ACHN (cell line): ENCODE measurements at places on chromosomes 16 and 17.

GRCh38 chr17:33924104-33924503, 331.0 kb upstream of the CCL2 start:
- no peak for DNase-seq

- DNase-seq, result peak; percentile 95
Observed at GRCh38 chr17:15954222-15954621, 9.3 kb downstream of the ADORA2B start.

GRCh38 chr16:47395733-47396498, 64.9 kb downstream of the ITFG1 start:
- DNase-seq, result no peak

DNA sequence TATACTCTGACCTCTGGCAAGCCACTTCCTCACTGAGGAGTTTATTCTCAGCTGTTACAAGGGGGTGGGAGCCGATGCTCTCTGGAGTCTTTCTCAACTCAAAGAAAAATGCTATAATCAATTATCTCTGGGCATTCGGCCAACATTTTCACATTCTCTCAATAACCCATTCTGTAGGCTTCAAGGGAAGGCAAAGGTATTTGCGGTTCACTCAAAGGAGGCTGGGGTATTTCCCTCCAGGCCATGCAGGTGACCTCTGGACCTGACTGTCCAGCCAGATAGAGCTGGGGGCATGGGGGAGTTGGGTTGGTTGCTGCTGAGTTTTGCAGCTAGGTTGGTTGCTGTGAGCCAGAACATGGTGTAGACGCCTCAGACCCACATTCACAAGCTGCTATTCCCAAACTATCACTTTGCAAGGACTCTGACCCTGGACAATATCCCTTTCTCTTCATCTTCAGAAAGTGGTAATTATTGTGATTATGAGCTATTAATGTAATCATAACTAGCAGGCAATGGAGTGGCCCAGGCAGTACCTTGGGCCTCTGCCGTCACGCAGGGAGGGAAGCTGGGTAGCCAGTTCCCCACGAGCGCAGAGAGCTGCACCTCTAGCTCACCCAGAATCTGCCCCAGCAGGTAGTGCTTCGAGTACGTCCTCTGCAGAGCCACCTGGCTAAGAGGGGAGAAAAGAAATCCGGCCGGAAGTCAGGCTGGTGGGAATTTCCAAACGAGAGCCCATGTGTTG, 42.1 kb downstream of the AIPL1 start:
- DNase-seq, result no peak

- no peak for DNase-seq
Observed at GRCh38 chr16:75794426-75794825, 68.1 kb upstream of the CPHXL start.

DNA sequence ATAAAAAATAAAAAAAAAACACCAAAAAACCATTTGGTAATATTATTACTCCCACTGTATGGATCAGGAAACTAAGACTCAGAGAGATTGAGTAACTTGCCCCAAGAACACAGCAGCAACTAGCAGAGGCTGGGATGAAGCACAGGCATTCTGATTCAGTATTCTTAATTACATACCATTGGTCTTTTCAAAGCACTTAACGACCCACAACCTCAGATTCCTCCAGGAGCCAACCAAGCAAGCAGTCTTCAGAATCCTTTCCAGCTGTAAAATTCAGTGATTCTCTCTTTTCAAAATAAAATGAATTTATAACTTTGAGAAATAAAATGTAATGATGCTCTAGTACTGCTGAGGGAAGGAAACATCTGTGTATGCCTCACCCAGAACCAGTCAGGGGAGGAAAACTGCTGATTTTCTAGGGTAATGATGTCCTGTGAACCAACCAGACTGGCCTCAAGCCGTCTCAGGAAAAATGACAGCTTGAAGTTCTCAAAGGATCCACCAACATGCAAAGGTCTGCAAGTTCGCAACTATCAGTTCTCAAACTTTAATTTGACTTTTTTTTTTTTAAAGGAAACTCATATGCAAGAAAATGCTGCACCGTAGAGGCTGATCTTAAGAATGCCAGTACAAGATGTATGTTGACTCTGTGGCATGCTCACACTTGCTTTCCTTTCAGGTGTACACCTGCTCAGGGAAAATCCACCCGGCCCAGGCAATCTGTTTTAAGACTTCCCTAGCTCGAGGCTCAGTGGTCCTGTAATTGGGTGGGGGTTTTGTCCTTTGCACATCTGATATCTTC, 9.0 kb downstream of the CUEDC1 start:
- peak; percentile 30 for DNase-seq

DNA sequence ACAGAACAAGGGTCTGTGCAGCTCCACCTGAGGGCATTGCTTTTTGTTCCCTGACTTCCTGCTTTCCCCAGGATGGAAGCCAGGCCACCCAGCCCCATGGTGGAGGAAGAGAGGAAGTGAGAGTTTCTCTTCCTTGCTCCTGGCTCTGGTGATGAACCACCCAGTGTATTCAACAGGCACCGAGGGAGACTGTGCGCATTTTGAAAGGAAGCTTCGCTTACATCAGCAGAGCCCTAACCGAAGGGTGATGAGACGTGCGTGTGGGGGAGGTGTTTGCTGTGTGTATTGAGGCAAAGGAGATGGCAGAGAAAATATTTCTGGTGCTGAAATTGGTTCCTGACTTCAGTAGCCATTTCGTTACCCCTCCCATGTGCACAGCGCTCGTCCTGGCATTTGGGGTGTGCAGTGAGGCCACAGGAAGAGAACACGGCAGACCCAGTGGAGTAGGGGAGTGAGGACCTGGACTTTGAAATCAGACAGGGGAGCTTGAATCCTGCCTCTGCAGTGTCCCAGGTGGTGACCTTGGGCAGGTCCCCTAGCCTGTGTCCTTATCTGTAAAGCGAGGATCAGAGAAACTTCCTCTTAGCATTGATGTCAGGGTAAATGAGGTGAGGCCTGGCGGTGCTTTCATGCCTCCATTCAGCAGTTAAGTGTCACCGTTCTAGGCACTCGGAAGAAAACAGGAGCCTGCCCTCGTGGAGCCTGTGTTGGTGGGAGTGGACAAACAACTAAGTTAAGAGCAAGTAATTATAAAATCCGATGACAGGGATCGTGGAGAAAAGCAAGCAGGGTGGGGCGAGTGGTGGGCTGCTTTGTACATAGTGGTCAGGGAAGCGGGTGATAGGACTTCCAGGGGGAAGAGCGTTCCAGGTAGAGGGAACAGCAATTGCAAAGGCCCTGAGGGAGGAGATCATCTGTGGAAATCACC, 7.4 kb downstream of the CMIP start:
- DNase-seq, result no peak

DNA sequence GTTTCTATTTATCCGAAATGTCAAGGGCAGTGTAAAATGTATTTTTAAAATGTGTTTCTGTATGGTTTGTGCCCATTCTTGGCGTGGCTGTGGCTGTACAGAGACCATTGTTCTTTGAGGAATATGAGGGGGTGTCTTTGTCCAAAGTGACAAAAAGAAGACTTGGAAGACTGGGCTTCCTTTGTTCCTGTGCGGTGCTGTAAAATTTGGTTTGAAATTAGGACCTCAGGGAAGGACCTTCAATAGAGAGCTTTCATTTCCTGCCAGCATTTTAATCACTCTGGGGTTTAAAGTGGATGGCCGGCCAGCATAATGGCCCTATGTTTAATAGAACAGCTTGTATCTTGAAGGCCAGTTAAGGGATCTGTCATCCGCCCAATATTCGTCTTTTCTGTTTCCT, 190.1 kb upstream of the TBX2 start:
- no peak for DNase-seq

- no peak for DNase-seq
Observed at GRCh38 chr17:73465130-73465952, 153.5 kb upstream of the CDC42EP4 start.

DNA sequence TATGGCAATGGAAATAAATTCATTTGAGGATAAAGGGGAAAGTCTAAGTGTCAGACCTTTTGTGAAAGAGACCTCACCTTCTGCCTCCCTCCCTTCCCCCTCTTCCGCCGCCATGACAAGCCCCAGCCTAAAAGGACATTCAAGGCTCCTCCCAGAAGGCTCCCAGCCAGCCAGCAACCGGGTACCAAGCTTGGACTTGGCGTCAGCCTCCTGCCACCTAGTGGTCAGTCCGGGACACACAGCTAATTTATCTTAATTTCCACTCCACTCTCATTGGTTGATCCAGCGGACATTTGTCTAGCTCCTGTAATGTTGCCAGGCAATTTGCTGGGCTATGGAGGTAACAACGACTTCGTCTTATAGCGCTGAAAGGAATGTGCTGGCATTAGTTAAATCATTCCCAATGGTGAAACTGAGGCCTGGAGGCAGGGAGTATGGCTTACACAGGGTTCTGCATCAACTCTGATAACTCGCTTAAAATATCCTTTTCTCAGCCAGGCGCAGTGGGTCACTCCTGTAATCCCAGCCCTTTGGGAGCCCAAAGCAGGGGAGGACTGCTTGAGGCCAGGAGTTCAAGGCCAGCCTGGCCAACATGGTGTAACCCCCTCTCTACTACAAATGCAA, 19.3 kb upstream of the CLEC3A start:
- peak; percentile 95 for DNase-seq

GRCh38 chr16:51163894-51164566, 13.0 kb upstream of the SALL1 start:
- no peak for DNase-seq

GRCh38 chr17:27808628-27809027, 8.3 kb upstream of the NOS2 start:
- no peak for DNase-seq
